ENCODE measurements at places on chromosomes 5 and 9.
A peak's percentile ranks its signal among the peaks of the same experiment; 100 is the strongest.

GRCh38 chr9:115107701-115108100 is 10.3 kb downstream of the TNC start:
- DNase-seq, result no peak

- no peak for DNase-seq
Measured at GRCh38 chr5:58048185-58048925, 411.5 kb downstream of the PLK2 start.

DNA sequence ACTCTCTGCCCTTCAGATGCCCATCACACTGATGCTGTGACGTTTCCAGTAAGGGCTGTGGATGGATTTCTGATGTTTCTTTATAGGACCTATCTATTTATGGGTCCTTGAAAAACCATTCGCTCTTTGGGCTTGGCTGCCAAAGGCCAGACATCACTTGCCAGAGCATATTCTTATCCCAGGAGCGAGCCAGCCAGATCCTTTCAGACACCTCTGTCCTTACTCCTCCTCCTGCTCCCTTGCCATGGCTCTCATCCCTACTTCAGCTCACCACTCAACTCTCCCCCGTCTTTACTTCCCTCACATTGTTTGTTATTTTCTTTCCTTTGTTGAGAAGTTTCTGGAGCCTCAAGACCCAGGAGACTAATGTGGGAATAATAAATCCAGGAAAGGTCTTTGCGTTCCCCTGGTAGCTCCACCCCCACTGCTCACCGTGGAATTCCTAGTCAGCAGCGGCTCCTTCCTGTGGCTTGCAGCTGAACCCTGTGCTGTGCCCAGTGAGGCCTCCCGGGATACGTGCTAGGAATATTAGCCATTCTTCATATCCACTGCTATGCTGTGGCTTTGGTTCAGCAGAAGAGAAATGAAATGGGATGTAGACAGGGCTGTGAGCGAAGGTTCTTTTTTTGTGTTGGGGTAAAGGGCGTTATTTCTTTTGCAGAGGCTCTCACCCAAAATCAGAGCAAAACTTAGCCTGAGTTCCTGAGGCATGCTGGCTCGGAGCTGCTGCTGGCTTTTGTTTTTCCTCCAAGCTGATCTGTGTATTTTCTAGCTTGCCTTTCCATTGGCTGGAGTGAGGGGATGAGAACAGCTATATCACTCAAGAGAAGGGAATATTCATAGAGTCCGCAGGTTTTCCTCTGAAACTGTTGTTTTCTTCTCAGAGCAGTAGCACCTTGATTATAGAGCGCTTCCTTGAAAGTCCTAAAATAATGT is 171.1 kb downstream of the SAXO1 start:
- no peak for DNase-seq

DNA sequence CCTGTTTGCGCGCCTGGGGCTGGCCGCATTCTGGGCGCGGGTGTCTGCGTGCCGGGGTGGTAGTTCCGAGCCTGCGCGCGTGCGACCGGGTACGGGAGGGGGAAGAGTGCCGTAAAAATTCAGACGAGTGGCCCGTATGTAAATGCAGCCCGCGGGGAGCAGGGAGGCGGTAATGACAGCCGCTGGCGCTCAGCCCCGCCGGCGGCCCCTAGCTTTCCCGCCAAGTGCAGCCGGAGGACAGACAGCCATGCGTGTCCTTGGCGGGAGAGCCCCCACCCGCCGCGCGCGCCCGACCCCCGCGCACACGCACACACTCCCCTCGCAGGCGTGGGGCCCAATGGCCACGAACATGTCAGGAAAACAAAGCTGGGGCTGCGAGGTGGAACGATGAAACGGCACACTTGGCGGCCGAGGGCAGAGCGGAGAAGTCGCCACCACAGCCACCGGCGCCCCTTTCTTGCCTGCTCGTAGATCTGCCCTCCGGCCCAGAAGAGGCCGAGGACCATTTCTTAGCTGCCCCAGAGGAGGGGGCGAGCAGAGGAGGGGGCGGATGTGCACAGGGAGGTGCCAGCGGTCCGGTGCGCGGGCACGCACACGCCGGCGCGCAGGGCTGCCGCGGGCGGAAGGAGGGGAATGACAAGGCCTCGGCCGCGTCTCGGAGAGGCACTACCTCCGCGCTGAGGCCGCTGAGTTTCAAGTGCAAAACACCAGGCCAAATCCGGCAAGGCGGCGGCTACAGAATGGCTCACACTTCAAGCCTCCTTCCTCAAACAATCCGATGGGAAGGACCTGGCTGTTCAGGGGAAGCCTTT is 208.4 kb downstream of the MEF2C start:
- DNase-seq, result peak; percentile 48

- DNase-seq, result peak; percentile 34
Measured at GRCh38 chr9:72305102-72305546, 59.9 kb downstream of the ZFAND5 start.

DNA sequence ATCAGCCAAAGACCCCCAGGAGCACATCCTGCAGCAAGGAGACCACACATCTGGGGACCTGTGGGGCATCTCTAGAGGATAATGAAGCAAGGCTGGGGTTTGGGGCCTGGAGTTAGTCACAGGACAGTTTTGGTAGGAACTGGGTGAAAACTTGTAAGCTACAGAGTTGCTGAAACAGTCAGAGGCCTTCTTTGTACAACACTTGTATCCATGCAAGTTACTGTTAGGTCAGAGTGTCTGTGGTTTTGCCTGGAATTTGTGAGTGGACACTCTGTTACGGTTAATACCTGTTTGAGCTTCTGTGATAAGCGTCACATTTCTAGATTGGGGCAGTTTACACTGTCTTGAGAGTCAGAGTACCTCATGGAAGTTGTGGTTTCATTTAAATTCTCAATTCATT is 22.6 kb upstream of the ASPN start:
- DNase-seq, result no peak

DNA sequence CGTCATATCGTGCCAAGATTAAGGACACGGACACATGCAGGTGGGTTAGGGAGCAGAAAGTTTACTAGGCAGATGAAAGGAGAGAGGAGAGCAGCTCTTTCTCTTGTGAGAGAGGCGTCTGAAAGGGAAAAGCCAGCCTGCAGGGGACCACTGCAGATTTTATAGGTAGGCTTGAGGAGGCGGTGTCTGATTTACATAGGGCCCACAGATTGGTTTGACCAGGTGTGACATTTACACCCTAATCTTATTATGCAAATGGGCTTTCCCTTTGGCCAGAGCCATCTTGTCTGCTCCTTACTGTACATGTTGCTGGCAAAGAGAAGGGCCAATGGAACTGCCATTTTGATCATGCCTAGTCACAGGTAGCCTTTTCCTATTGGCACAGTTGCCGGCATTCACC is 137.2 kb upstream of the TAF11L2 start:
- no peak for DNase-seq

DNA sequence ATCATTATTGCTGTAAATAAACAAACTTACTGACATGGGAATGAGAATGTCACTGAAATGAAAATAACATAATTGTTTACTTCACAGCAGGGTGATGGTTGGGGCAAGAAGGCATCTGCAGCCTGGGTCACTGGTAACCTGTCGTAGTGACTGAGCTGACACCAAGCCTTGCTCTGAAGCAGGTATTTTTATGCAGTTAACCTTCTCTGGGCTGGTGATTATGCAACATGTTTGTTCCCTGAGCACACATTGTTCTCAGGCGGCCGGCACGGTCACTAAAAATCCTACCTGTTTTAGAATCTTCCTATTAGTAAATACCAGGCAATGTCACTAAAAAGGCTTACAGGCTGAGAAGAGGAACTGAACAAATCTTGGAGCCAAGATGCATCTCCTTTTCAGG is 157.7 kb upstream of the NR3C1 start:
- DNase-seq, result no peak

DNA sequence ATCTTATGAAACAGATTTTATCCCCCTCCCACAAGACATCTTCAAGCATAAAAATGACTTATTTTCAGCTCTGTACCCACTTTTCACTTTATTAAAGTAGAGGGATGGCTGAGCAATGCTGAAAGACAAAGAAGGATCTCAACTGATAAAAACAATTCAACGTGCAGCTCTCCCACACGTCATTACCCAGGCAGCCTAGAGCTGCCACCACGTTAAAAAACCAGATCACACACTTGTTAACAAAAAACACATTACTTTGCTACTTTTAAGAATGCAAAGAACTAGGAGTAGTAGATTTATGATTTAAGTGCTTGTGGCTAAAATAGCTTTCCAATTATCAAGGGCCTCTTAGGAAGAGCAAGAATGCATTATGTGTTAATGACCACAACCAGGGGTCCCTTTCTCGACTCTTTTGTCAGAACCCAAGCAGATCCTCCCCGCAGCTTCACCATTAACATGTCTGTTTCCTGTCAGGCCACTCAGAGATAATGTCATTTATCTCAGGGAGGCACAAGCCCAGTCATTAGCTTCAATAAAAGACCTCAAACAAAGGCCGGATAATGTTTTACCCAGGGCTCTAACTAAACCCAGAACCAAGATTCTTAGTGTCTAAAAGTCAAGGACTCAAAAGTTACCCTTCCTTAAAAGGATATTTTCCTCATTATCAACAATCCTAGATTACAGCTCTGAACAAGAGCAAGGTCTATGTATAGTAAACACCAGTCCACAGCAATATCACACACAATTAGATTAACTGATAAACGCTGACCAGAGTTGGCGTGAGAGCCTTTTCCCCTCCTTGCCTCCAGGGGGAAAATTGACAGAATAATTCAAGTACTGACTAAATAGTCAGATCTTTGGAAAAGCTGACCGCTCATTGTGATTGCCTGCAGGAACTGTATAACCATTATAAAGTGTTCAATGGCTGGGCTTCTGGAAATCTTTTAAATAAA is 7.5 kb downstream of the ZNF608 start:
- no peak for DNase-seq

- no peak for DNase-seq
Measured at GRCh38 chr5:120320626-120321025, 143.5 kb upstream of the PRR16 start.

GRCh38 chr5:159471904-159472303 is 141.6 kb upstream of the IL12B start:
- DNase-seq, result no peak

DNA sequence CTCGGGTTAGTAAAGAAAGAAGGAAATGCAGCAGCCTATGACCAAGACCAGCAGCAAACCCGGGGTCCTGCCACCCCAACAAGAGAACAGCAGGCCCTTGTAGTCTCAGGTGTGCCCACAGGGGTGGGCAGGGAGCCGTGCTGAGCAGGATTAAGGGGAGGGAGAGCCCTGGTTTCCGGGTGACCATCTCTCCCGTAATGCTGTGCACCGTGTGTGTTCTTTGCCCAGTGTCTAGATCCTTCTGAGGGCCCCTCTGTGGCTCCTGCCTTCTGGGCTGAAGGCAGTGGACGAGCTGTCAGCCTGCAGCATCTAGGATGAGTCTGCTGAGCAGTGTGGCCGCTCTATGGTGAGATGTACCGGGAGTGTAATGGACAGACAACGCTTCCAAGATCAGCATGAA is 12.7 kb upstream of the PLEKHG4B start:
- DNase-seq, result no peak

DNA sequence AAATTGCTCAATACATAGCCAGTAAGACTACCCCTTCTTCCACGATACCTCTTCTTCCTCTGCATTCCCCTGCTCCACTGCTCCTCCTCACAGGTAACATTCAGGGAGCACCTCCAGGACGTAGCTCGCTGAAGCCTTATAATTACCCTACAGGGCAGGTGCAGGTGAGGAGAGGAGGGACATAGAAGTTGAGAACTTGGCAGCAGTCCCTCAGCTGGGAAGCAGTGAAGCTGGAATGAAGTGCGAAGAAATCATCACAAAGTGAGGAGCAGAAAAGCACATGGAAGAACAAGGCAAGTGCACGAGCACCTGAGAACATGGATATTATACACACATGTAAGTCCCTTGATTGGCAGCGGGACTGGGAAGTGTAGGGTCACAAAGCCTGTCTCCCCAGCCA is 118.2 kb downstream of the HSD17B3 start:
- no peak for DNase-seq

DNA sequence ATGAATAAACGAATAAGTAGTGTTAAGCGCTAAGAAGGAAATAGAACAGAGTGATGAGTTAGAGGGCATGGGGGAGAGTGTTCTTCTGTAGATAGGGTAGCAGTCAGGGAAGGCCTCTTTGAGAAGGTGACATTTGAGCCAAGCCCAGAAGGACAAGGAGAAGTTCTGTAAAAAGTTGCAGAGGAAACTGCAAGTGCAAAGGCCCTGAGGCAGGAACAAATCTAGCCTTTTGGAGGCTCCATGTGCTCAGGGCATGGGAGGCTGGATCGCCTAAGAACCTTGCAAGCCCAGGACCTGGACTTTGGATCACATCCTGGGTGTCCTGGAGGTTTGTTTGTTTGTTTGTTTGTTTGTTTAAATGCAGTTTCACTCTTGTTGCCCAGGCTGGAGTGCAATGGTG is 8.0 kb downstream of the EIF4E1B start:
- no peak for DNase-seq

DNA sequence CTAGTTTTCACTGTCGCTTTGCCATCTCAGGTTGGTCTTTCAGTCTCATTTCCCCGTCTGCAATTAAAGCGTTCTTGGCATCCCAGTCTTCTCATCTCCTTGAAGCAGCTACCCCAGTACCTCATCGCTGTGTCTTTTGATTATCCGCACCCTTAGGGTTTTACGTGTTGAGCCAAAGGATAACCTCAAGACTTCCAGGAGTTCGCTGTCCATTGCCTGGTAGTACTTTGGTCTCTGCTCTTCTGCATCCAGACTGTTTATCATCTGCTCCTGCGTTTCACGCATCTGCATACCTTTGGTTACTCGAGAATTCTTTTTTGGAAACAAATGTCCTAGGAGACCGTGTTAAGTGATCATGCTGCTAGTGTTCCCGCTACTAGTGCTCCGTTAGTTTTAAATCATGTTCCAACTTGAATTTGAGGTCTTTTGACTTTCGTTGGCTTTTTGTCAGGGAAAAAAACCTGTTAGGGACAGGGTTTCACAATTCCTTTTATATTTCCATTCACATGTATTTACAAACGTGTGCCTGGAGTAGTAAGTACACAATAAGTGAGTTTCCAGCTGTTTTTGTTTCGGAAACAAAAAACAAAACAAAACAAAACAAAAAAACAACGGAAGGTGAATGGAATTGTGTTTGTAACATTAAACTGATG is 888 bp downstream of the RABGAP1 start:
- DNase-seq, result no peak

- DNase-seq, result no peak
Measured at GRCh38 chr5:35857606-35858205, 1.0 kb downstream of the IL7R start.

DNA sequence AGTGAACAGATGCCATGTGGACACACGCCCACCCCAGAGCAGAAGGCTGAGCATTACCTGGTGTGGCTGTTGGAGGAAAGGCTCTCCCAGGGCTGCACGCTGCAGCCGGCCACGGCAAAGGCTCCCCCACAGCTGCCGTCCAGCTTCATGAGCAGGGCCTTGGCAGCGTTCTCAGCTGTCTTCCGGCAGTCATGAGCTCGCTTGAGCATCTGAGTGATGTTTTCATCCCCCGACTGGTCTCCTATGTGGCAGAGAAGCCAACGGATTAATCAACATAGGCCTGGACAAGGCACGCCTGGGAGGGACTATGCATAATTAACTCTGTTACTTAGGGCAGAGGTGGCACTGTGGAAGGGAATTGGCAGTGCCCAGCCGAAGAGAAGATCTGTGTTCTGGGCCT is 87.3 kb downstream of the DCP2 start:
- DNase-seq, result no peak

All from germinal center (tissue), 1 donor.